ENCODE measurements at places on chromosomes 5 and 9. TPM values are rescaled to one million over a fixed set of nuclear protein-coding genes. Genes with fewer than 3 reads are reported as not detected.

PDE6A gene
- 0.25 TPM for total RNA-seq

RGMB gene
- total RNA-seq: 39.0 TPM

TSTD2 gene
- 18.2 TPM for total RNA-seq

IRGM gene
- 0.98 TPM for total RNA-seq

INSL6 gene
- total RNA-seq: not detected

C1QTNF2 gene
- 1.7 TPM for total RNA-seq

- H3K27ac ChIP-seq: no peak overlapping the region
- no peaks in the 10 kb centered on the region for H3K27me3 ChIP-seq
- H3K4me1 ChIP-seq: no peaks in the 10 kb centered on the region
- DNase-seq: no peak
- H3K4me3 ChIP-seq: no peak overlapping the region
- no peaks in the 10 kb centered on the region for H3K36me3 ChIP-seq
Observed at GRCh38 chr5:132003170-132003744, 8.2 kb downstream of the ACSL6 start.

DNA sequence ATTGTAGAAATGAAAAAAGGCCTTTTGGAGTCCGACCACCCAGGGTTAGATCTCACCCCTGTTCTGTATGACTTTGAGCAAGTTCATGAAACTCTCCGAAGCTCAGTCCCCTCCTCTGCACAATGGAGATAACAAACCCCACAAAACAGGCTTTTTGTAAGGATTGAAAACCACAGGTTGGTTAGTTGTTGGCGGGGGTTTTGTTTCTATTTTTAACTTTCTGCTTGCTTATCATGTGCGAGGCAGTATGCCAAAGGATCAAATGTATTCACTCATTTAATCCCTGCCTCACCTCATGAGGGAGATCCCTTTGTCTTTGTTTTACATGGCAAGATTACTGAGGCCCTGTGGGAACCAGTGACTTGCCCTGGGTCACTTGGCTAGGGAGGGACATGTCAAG, 539.1 kb downstream of the CDK5RAP2 start:
- H3K4me3 ChIP-seq: no peak overlapping the region
- no peaks in the 10 kb centered on the region for H3K27me3 ChIP-seq
- H3K36me3 ChIP-seq: no peaks in the 10 kb centered on the region
- no peak for DNase-seq

GRCh38 chr5:155070781-155071180, 57.2 kb downstream of the KIF4B start:
- no peaks in the 10 kb centered on the region for H3K27me3 ChIP-seq
- peaks cover 5% of the 10 kb centered on the region for H3K4me1 ChIP-seq
- DNase-seq: no peak
- H3K4me3 ChIP-seq: no peak overlapping the region
- H3K27ac ChIP-seq: no peak overlapping the region

GRCh38 chr9:78047106-78047505, 15.5 kb upstream of the GNAQ start:
- no peak for DNase-seq
- no peaks in the 10 kb centered on the region for H3K4me1 ChIP-seq
- no peaks in the 10 kb centered on the region for H3K27me3 ChIP-seq
- H3K36me3 ChIP-seq: no peaks in the 10 kb centered on the region
- H3K27ac ChIP-seq: no peak overlapping the region

DNA sequence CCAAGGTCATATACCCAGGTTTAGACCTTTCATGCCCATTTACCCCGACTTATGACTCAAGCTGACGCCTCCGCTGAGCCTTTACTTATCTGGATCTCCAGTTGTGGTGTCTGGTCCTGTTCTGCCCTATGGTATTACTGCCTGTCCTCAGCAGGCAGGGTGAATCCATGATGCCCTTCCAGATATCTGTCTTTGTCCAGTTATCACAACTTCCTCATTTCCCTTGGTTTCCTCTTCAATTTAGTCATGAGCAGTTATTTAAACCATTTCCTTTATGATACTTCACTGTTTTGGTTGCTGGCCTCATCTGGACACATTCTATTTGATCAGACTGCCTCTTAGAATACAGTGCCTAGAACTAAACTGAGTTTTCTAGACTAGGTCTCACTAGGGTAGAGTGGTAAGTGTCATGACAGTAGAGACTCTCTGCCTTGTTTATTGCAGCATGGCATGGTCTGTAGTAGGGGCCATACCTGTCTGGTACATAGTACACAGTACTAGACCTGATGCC, 93.3 kb downstream of the MELK start:
- no peaks in the 10 kb centered on the region for H3K27me3 ChIP-seq
- DNase-seq: no peak
- H3K4me3 ChIP-seq: no peak overlapping the region
- H3K4me1 ChIP-seq: no peaks in the 10 kb centered on the region

DNA sequence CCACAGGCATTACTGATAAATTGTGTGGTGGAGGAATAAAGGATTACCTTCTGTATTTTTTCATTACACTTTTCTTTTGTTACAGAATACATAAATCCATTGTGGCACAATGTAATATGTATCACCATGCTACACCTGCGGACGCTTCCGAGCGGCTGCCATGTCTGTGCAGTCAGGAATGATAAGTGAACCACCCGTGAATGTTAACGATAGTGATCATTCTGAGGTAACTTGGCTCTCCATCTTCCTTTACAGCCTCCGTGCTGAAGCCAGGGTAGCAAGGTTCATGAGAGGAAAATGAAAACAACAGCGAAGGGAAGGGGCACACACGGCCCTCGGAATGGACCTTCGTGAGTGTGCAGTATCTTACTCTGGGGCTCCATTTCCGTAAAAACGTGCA, 161.2 kb downstream of the MAPKAP1 start:
- DNase-seq: no peak
- H3K4me1 ChIP-seq: peaks cover 75% of the 10 kb centered on the region
- H3K36me3 ChIP-seq: no peaks in the 10 kb centered on the region

GRCh38 chr9:20032413-20033006, 243.7 kb upstream of the SLC24A2 start:
- H3K4me1 ChIP-seq: no peaks in the 10 kb centered on the region
- no peak overlapping the region for H3K27ac ChIP-seq
- DNase-seq: no peak
- H3K36me3 ChIP-seq: no peaks in the 10 kb centered on the region

DNA sequence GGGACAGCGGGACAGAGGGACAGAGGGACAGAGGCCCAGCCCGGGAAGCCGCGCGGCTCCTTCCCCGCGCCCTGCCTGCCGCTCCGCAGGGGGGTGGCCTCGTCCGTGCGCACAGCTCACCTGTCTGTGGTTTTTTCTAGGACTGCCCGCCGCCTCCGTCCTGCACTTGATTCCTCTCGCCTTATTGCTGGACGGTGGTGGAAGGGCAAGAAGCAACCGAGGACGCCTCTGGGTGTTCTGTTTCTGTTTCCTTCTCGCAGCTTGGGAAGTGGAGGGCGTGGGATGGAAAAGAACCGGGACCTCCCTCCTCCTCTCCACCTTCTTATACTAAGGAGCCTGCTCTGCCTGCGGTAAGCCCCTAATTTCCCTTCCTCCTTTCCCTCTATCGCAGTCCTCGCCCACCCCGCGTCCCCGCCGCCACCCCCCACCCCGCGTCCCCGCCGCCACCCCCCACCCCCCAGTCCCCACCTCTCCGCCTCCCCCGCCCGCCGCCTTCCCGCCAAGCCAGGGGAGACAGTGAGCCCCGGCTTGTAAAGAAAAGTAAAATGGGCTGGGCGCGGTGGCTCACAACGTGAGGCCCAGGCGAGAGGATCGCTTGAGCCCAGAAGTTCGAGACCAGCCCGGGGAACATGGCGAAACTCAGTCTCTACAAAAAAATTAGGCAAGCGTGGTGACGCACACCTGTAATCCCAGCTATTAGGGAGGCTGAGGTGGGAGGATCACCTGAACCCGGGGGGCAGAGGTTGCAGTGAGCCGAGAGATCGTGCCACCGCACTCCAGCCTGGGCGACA, 9.6 kb upstream of the FLT4 start:
- no peak for DNase-seq
- H3K27me3 ChIP-seq: no peaks in the 10 kb centered on the region
- no peaks in the 10 kb centered on the region for H3K4me1 ChIP-seq
- no peak overlapping the region for H3K4me3 ChIP-seq
- no peaks in the 10 kb centered on the region for H3K36me3 ChIP-seq
- no peak overlapping the region for H3K27ac ChIP-seq

- DNase-seq: no peak
Observed at GRCh38 chr5:157222506-157223230, 42.0 kb downstream of the ITK start.

- H3K36me3 ChIP-seq: no peaks in the 10 kb centered on the region
- no peak for DNase-seq
- no peaks in the 10 kb centered on the region for H3K27me3 ChIP-seq
Observed at GRCh38 chr9:117548556-117548955, 133.7 kb upstream of the ASTN2 start.

DNA sequence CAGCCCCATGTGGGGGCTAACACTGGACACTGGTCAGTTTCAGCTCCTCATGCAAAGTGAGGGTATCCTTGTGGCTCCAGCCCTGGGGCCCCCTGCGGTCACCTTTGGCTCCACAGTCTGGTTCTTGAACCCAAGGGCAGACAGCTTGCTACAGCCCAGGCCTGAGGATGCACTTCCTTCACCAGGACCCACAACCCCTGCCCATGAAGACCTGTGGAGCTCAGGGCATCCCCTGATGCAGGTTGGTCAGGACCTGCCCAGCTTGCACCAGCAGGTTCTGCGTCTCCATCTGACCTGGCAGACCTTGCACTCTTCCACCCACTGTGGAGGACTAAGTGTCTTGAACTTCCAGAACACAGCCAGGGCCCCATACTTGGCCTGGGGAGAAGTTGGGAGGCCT, 3.7 kb upstream of the MRNIP start:
- H3K27ac ChIP-seq: no peak overlapping the region
- H3K4me3 ChIP-seq: no peak overlapping the region
- DNase-seq: no peak
- H3K4me1 ChIP-seq: peaks cover 20% of the 10 kb centered on the region

DNA sequence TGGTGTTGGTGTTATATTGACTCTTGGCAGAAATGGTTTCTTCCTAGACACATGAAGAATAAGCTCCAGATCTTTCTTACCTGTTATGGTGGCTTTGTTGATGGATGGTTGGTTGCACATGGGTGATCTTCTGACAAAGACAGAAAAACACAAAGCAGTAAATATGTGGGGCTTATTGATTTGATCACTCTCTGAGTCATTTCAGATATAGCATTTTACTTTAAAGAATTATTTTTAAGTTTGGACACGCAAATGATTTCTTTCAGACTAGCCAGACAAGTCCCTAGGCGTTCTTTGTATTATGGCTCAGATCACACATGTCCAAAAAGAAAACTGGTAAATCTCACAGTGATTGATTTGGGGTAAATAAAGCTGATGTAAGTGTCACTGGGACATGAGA, 597.6 kb downstream of the RAB3C start:
- H3K36me3 ChIP-seq: no peaks in the 10 kb centered on the region
- no peak overlapping the region for H3K4me3 ChIP-seq
- H3K4me1 ChIP-seq: no peaks in the 10 kb centered on the region
- H3K27me3 ChIP-seq: no peaks in the 10 kb centered on the region
- DNase-seq: no peak
- H3K27ac ChIP-seq: no peak overlapping the region

DNA sequence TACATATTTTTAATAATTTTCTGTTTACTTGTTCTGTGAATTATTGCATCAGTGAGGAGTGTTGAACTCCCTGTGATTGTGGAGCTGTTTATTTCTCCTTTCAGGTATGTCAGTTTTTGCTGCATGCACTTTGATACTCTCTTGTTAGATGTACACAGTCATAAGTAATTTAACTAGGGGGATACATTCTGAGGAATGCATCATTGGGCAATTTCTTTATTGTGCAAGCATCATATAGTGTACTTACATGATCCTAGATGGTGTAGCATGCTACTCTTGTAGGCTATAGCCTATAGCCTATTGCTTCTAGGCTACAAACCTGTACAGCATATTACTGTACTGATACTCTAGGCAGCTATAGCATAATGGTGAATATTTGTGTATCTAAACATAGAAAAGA, 9.5 kb downstream of the DENND4C start:
- H3K4me1 ChIP-seq: peaks cover 32% of the 10 kb centered on the region
- H3K27ac ChIP-seq: no peak overlapping the region
- H3K4me3 ChIP-seq: no peak overlapping the region
- H3K36me3 ChIP-seq: peaks cover 4% of the 10 kb centered on the region

DNA sequence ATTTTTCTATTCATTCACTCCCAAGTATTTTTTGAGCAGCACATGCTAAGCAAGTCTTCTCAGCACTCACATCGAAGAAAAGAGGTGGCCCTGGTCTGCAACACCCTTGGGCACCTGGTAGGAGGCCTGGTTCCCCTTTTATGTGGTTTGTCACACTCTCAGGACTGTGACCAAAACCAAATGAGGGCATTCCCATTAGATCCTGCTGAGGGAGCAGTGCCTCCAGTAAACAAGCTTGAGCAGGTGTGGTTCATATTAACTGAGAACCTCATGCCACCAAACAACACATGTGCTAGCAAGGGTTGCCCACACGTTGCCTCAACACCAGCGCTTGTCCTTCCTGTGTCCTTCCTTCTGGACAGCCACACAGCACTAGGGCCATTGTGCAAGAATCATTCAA, 26.9 kb upstream of the SYK start:
- H3K27ac ChIP-seq: no peak overlapping the region
- DNase-seq: no peak
- no peaks in the 10 kb centered on the region for H3K4me1 ChIP-seq
- no peak overlapping the region for H3K4me3 ChIP-seq
- no peaks in the 10 kb centered on the region for H3K27me3 ChIP-seq
- no peaks in the 10 kb centered on the region for H3K36me3 ChIP-seq

- no peaks in the 10 kb centered on the region for H3K36me3 ChIP-seq
- H3K27me3 ChIP-seq: no peaks in the 10 kb centered on the region
- no peak for DNase-seq
- H3K27ac ChIP-seq: no peak overlapping the region
Observed at GRCh38 chr9:28121366-28121765, 548.1 kb upstream of the C9orf72 start.

DNA sequence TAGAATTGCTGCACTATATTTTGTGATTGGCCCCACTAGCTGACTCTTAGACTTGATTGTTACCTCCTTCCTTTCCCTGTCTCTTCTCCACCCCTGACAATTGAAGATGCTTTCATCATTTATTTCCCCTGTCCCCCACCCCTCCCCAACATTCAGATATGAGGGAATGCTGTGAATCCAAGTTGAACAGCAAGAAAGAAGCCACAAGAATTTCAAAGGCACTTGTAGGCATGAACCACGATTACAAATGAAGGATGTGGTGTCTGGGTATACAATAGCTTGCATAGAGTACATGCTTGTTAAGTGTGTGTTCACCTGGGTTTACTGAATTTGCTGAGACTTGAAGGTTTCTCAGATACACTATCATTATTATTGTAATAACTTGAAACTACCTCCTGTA, 78.3 kb upstream of the TRIO start:
- H3K4me3 ChIP-seq: no peak overlapping the region
- H3K27ac ChIP-seq: no peak overlapping the region
- DNase-seq: no peak
- no peaks in the 10 kb centered on the region for H3K4me1 ChIP-seq
- H3K27me3 ChIP-seq: no peaks in the 10 kb centered on the region

GRCh38 chr9:112279501-112279900, 53.9 kb downstream of the PTBP3 start:
- no peak overlapping the region for H3K27ac ChIP-seq
- no peaks in the 10 kb centered on the region for H3K27me3 ChIP-seq
- H3K4me1 ChIP-seq: peaks cover 24% of the 10 kb centered on the region

GRCh38 chr5:53871050-53871449, 310.6 kb downstream of the NDUFS4 start:
- no peak overlapping the region for H3K4me3 ChIP-seq
- H3K4me1 ChIP-seq: no peaks in the 10 kb centered on the region
- H3K36me3 ChIP-seq: no peaks in the 10 kb centered on the region
- no peak overlapping the region for H3K27ac ChIP-seq
